Activated T-helper 1 cell treated with anti-CD3 and anti-CD28 coated beads, Interleukin-2, amount 50 U/mL, for 16 hours (primary cell): ENCODE measurements at places on chromosomes 1 and 21.

- DNase-seq, result no peak
These were observed 532 bp downstream of the CSF1 start for GRCh38 chr1:109910963-109911798.

GRCh38 chr1:65959896-65960567, 167.3 kb downstream of the PDE4B start:
- DNase-seq, result no peak

DNA sequence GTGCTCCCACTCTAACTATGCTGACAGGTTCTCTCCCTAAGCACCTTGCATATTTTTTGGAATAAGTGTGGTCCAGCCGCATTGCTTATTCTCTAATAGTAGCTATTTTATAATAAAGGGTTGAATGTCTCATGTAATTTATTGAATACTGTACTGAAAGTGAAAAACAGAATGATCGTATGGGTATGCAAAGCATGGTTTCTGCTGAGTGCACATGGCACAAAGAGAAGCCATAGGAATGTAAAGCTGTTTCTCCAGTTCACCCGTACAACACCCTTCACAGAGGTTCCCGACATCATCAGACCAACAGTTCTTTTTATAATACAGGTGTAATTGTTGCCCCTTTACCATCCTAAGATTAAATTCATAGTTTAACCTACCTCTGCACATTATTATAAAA, 8.9 kb upstream of the HAO2 start:
- no peak for DNase-seq

- no peak for DNase-seq
These were observed 299.1 kb downstream of the PCP4 start for GRCh38 chr21:40166291-40166843.

- no peak for DNase-seq
These were observed 47.1 kb upstream of the DYNLT5 start for GRCh38 chr1:66705110-66705509.

DNA sequence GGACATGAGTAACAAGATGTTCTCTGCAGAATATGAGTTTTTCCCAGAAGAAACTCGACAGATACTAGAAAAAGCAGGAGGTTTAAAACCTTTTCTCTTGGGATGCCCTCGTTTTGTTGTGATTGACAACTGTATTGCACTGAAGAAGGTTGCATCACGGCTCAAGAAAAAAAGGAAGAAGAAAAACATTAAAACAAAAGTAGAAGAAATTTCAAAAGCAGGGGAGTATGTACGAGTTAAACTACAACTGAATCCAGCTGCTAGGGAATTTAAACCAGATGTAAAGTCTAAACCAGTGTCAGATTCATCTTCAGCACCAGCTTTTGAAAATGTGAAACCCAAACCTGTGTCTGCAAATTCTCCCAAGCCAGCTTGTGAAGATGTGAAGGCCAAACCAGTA, 92.5 kb downstream of the TTC3 start:
- DNase-seq, result no peak

GRCh38 chr1:22625262-22625925, 11.0 kb upstream of the C1QA start:
- DNase-seq, result no peak

GRCh38 chr1:24142546-24143534, at the start of gene IL22RA1:
Gene IL22RA1 (minus strand): TSS chr1:24143140. CDS start chr1:24143082, 58 bp downstream.
- no peak for DNase-seq

- DNase-seq, result peak; percentile 31
These were observed 673 bp downstream of the PIK3C2B start for GRCh38 chr1:204493984-204494280.

- no peak for DNase-seq
These were observed 115.3 kb upstream of the B3GALT2 start for GRCh38 chr1:193301746-193302145.

GRCh38 chr1:199301472-199302217, 662.8 kb downstream of the PTPRC start:
- no peak for DNase-seq

GRCh38 chr1:42231253-42231652, 66.7 kb upstream of the GUCA2A start:
- DNase-seq, result no peak

DNA sequence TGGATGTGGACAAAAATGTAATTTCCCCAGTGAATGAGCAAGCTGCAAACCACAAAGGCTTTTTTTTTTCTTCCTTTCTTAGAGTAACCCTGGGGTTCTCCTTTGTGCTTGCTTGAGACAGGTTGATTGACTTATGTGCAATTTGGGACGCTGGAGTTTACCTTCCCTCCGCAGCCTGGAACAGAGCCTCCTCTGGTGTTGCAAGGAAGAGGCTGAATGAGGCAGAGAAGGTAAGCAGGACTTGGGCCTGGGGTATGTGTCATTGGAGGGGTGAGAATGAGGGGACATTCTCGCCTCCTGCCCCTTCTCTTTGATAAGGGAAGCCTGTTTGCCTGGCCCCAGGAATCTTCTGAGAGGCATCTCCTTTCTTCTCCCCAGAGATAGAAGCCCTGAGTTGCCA, 49.8 kb downstream of the NFASC start:
- no peak for DNase-seq

DNA sequence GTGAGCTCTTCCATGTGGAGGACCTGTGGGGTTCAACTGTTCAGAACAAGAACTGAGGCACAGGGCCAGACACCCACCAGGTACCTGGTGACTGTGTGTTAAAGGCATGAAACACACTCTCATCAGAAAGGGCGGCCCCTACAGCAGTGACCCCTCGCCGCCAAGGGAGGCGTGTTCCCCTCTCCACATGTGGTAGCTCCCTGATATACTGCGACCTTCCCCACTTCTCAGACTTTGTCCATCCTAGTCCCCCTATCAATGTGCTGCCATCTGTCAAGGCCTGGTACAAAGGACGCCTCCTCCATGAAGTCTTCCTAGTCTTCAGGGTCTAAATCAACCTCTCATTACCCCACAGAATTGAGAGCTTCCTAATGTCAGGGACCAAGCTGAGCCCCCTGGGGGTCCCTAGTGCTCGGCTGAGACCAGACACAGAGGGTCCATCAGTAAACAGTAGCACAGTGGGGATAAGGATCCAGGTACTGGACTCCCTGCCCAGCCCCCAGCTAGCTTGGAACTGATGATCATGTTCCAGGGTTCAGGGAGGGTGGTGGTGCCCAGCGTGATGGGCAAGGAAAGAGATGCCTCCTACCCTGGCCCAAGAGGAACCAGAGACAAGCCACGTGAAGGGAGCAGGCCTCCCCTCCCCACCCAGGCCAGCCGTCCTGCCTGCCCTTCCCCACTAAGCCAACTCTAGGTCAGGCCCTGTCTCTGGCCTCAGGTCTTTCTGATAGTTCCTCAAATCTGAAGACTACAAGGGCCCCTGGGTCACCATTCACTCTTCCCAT, 10.3 kb downstream of the SDC3 start:
- no peak for DNase-seq

GRCh38 chr1:159790237-159790917, 9.6 kb downstream of the DUSP23 start:
- DNase-seq, result no peak

GRCh38 chr1:219990782-219991510, 55.4 kb downstream of the EPRS1 start:
- DNase-seq, result no peak

- DNase-seq, result no peak
These were observed 25.3 kb downstream of the ARHGEF16 start for GRCh38 chr1:3479511-3480368.

GRCh38 chr1:8182034-8182761, 135.7 kb upstream of the SLC45A1 start:
- no peak for DNase-seq

DNA sequence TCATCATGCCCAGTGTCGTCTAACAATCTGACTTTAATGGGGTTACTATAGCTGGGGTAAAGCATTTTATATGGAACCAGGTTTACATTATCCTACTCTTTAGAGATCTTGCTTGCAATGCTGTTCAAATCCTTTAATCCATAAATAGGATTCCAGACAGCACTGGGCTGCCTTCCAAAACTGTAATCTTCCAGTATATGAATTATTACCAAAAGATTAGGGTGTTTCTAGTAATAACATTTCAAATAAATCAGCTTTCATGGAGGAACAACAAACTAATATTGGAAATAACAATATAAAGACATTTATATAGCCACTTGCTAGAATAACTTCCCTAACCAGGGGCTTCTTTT, 88.6 kb upstream of the PLXNA2 start:
- DNase-seq, result no peak

DNA sequence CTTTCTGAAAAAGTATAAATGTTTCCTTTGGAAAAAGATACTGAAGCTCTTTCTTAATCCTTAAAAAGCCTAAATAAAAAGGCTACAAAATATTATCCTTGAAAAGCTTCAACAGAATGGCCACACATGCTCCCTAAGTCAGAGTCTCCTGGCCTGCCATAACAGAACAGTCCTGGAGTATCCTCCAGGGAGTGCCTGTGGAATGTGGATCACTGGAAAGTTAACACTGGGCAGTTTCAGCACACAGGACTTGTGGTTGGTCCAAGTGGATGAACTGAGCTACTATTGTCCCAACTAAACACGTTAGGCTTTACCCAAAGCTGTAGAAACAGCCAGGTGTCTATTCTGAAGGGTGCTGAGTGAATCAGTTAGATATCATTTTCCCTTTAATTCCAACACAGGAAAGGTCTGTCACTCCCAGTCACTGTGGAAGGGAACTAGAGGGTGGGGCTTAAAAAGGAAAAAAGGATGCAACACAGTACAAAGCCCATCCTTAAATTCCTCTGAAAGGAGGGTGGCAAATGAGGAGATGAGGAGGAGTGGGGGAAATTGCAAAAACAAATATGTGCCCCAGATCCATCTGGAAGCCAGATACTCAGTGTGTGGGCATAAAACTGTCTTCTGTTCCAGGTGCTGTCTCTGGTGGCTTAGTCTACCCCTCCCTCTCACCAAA, 196.3 kb upstream of the SPAG17 start:
- DNase-seq, result no peak

GRCh38 chr1:84705513-84705912, 15.3 kb upstream of the SSX2IP start:
- no peak for DNase-seq

DNA sequence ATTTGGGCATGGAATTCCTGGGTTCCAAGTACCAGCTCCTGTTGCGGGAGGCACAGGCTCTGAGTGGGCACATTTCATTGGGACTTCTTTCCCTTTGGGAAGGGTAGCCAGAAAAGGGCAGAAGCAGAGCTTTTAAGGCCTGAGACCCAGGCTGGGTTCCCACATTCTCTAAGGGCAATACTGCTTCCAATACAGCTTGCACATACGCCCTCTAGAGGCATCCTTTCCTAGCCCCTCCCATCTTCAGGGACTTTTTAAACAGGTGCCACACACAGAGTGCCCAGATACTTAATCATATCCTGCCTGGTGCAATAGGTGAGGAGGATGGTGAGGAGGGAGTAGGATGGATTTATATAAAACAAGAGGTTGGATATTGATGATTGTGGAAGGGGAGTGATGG, 5.7 kb downstream of the GPR88 start:
- no peak for DNase-seq

- no peak for DNase-seq
These were observed 26.0 kb upstream of the ESRRG start for GRCh38 chr1:216749232-216749631.

- DNase-seq, result no peak
These were observed 11.6 kb downstream of the TINAGL1 start for GRCh38 chr1:31587720-31588423.

DNA sequence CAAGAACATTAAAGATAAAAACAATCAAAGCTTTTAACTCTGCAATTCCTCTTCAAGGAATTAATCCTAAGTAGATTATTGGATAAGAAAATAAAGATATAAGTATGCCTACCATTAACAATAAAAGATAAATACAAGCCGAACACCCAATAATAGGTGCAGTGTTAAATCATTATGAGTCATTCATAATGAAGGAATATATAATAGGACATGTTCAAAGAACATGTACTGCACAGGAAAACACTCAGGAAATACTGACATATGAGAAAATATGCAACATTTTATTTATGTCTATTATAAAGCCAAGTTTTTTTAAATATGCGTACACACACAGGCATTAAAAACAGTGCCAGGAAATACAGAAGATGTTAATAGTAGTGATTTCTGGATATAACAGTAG, 11.1 kb upstream of the EXO1 start:
- no peak for DNase-seq

DNA sequence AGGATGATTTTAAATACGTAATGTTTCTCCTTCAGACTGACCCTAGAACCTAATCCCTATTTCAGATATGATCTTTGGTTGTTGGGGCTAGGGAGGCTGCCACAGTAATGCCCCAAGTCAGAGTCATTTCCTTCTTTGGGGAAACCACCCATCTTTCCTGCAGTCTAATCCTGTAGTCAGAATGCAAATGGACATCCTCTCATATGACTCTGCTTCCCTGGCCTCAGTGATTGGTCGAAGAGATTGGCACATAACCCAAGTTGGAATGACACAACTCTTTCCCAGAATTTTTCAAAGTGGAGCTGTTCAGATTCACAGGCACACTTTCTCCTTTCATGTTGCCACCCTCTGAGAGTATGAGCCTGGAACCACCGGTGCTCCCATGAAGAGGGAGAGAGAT, 58.8 kb upstream of the ZNF644 start:
- DNase-seq, result no peak

DNA sequence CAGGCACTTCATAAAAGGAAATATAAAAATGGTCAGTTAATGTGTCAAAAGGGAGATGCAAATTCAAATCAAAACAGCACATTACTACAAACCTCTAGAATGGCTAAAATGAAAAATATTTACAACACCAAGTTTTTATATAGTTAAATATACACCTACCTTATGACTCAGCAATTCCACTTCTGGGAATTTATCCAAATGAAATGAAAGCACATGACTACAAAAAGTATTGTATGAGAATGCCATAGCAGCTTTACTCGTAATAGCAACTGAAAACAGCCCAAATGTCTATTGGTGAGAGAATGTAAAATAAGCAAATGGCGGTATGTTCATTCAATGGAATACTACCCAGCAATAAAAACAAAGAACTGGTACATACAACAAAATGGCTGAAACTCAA, 175.8 kb upstream of the SPAG17 start:
- no peak for DNase-seq

DNA sequence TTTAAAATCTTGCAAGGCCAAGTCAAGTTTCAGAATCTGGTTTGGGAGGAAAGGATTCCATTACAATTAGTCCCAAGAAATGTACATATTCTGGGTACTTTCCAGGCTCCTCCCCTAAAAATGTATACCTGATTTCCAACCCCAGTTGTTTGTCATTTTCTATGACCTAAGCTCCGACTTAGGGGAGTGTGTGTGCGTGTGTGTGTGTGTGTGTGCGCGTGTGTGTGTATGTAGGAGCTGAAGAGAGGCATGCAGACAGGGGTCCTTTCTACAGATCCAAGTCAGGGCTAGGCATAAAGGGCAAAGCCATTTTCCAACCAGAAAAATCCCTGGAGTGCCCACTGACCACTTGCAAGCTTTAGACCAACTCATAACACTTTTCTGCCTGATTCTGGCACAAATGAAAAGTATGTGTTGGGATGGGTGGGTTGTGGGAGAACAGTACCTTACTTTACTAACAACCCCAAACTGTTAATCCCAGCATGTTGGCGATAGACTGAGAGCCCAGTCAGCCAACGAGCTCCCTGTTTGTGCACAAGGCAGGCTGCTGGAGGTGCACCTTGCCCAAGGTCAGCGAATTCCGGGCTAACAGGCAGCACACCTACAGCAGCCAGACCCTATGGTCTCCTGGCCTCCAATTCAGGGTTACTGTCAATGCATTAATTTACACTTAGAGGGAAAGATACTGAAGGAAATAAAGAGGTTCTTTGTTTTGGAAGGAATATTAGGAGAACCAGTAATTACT, 1.7 kb downstream of the TRABD2B start:
- DNase-seq, result no peak
